ENCODE measurements at places on chromosomes 3 and 15.

- no peak for DNase-seq
Measured at GRCh38 chr15:45048794-45049631, 26.0 kb downstream of the SORD start.

GRCh38 chr3:111547631-111548030 is 5.6 kb downstream of the CD96 start:
- no peak for DNase-seq

DNA sequence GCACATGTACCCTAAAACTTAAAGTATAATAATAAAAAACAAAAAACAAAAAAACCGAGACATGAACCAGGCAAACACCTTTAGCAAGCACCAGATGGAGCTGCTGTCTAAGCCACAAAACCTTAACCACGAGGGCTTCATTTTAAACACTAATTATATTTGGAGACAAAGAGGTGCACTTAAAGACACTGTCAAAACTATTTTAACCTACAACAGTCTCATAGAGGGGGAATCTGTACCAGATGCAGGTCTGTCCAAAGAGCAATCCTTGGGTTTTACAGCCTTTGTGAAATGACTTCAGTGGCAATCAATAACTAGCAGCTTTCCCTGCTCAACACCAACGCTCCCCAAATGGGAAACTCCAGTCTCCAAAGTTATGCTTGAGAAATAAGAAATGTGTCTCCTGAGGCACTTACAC is 115.7 kb upstream of the TSPAN3 start:
- peak; percentile 38 for DNase-seq

GRCh38 chr3:157624801-157625200 is 121.6 kb upstream of the VEPH1 start:
- peak; percentile 31 for DNase-seq

GRCh38 chr15:65867244-65867643 is 2.0 kb upstream of the RAB11A start:
- DNase-seq: no peak

- DNase-seq: no peak
Measured at GRCh38 chr15:59931646-59932261, 72.4 kb upstream of the FOXB1 start.

GRCh38 chr3:33482111-33482521 is 41.9 kb upstream of the UBP1 start:
- DNase-seq: peak; percentile 47

DNA sequence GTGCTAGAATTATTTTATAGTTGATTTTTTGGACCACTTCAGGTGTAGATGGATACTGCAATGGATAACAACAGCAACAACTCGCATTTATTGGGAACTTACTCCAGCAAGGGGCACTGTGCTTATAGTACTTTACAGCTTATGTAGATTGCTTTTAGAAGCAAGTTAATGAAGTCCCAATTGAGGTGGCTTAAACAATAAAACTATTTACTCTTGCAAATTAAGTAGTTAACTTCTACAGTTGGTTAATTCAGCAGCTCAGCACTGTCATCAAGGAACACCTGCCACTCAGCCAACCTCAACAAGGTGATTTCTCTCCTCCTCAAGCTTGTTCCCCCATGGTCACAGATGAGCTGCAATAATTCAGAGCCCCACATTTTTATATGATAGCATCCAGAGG is 124.1 kb downstream of the RASA2 start:
- DNase-seq: no peak

- peak; percentile 6 for DNase-seq
Measured at GRCh38 chr3:126446791-126447190, 28.9 kb downstream of the ZXDC start.

DNA sequence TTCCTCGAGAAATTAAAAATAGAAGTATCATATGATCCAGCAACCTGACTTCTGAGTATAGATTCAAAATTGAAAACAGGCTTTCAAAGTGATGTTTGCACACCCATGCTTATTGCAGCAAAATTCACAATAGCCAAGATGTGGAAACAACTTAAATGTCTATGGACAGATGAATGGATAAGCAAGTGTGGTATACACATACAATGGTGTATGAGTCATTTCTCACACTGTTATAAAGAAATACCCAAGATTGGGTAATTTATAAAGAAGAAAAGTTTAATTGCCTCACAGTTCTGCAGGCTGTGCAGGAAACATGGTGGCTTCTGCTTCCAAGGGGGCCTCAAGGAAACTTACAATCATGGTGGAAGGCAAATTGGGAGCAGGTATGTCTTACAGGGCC is 100.8 kb downstream of the KLF13 start:
- DNase-seq: peak; percentile 37

DNA sequence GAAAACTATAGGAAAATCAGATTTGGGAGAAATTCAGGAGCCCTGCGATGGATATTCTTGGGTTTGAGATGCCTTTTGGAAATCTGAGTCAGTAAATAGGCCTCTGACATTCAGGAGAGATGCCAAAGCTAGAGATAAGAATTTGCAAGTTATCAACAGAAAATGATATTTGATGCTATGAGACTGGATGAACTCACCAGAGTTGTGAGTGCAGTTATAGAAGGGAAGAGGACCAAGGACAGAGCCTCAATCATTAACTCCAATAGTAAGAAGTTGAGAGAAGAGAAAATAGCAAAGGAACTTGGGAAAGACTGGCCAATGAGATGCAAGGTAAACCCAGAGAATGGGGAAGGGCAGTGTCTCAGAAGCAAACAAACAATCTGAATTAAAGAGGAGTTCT is 7.9 kb upstream of the ANO10 start:
- DNase-seq: peak; percentile 40

- DNase-seq: no peak
Measured at GRCh38 chr3:183341545-183342288, 86.7 kb downstream of the MCF2L2 start.

GRCh38 chr15:67195305-67195704 is 59.2 kb downstream of the AAGAB start:
- no peak for DNase-seq

DNA sequence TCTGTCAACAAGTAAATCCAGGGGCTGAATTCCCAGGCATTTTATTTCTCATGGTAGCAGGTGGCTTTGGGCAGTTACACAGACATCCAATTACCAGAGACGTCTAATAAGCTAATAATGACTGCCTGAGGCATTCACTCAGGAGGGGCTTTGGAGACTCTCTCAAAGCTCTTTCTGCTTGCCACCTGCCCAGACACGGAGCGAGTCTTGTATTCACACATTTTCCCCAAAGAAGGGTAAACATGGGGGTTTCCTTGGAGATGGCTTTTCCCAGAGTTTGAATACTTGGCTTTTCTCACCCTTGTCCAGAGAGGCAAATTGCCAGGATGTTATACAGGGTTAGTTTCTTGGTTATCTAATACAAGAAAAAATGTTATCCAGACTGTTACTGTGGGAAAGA is 132.6 kb downstream of the DIPK2A start:
- DNase-seq: no peak

DNA sequence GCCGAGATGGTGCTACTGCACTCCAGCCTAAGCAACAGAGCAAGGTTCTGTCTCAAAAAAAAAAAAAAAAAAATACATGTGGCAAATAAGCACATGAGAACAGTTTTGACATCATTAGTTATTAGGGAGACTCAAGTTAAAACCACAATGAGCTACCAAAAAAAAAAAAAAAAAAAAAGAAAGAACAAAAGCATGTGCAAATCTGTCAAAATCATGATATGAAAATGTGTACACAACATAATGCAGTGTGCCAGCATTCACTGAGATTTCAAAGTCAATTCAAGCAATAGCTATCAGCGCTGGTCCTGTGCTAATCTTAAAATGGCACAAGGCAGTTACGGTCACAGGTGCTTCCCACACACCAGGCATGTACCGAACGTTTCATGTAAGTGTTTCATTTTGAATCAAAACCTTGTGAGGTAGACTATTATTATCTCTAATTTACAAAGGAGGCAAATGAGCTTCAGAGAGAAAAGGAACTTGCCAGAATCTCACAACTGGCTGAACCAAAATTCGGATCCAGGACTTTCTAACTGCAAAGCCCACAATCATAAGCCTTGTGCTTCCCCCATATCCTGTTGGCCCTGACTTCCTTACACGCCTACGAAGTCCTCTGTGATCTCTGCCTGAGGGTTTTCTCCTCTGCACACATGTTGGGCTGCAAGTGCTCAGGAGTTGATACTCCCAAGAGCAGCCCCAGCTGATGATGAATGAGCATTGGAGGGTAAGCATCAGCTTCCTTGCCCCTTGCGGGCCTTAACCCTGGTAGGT is 200.1 kb upstream of the PROK2 start:
- DNase-seq: no peak

DNA sequence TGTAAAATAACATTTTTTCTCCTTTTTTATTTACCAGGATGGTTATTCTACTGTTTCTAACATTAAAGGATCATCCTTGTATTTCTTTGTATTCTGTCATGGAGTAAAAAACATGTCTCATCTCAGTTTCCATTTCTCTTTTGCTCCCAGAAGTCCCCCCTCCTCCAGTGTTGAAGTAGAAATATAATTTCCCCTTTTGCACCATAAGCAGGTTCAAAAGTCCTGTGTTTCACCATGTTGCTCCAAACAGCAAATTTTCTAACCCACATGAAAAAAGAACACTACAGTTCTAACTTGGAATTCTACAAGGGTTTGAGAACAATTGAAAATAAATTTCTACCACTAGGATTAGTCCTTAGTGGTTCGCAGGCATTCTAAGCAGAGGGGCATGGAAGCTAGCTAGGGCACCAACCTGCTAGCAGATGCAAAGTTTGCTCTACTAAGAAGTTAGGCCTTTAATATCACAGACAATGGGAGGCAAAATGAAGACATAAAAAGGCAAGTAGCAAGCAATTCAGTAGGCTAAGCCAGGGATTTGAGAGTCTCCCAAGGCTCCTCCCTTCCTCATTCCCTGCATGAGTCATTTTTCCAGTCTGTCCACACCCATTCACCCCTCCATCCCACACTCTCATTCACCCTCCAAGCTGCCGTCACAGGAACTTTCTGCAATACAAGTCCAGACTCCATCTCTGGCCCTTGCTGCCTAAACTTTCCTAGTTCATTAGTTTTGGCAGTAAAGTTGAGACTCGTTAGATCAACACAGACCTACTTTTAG is 2.3 kb upstream of the MBNL1 start:
- DNase-seq: peak; percentile 98

GRCh38 chr15:80105193-80105592 is 45.7 kb downstream of the ZFAND6 start:
- DNase-seq: no peak

GRCh38 chr15:91678003-91678402 is 175.5 kb upstream of the SLCO3A1 start:
- no peak for DNase-seq

DNA sequence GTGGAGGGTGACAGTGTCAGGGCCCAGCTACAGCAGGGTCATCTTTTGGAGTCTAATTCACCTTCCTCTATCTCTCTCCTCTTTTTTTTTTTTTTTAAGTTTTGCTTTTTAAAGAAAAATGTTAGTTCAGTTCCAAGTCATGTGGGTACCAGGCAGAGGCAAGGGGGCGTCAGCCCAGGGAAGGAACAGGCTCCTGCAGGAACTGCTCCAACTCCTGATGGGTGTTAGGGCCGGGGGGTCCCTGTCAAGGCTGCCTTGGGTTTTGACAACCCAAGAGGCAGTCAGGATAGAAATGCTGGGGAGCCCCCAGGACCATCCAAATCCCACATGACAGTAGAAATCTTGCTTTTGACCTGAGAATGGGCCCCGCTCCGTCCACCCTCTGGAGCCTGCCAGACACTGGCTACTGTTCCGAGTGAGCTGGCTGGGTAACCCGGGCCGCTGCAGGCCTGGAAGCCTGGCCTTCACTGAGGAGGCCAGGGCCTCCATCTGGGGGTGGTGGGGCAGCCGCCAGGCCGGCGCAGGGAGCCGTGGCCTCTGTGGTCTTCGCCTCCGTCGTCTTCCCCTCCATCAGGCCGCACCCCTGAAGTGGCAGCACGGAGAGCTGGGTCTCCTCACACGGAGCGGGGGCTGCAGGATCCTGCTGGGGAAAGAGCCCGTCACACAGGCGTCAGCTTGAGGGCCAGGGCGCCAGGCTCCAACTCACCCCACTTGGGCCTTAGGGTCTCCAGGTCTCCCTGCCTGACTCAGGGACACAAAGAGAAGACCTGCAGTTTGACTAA is 24.2 kb downstream of the RNU5B-1 start:
- DNase-seq: no peak

DNA sequence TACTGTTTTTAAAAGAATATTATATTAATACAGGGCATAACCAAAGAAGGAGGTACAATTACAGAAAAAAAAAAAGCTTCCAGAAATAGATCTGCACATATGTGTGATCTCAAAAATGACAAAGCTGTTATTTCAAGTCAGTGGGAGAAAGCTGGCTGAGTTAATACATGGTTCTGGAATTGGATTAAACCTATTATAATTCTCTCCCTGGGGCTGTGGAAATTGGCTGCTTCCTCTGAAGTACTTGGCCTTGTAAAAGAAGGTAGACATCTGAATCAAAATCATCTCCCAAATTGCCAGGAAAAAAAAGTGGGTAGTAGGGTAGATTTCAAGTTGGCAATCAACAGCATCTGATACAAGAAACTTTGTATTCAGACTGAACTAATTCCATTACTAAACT is 723.9 kb upstream of the ALCAM start:
- peak; percentile 9 for DNase-seq

- DNase-seq: no peak
Measured at GRCh38 chr15:35854316-35854715, 308.4 kb upstream of the DPH6 start.

GRCh38 chr15:63250312-63250965 is 27.0 kb upstream of the APH1B start:
- DNase-seq: peak; percentile 99

GRCh38 chr15:65936282-65936681 is 67.0 kb downstream of the RAB11A start:
- DNase-seq: no peak

- no peak for DNase-seq
Measured at GRCh38 chr3:109902549-109902948, 565.2 kb upstream of the DPPA4 start.

DNA sequence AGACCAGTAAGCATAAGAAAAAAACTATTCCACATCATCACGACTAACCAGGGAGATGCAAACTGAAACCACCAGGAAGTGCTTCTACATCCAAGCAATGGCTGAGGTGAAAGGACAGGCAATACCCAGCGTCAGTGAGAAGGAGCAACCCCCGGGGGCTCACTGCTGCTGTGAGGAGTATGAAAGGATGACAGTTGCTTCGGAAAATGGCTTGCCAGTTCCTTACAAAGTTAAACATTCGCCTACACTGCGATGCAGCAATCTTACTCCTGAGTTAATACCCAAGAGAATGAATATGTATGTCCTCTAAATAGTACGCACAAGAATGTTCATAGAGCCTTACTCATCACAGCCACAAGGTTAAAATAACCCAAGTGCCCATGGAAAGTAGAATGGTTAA is 13.3 kb upstream of the PLXNA1 start:
- DNase-seq: no peak

GRCh38 chr15:66608881-66609280 is 43.1 kb upstream of the LCTL start:
- no peak for DNase-seq
